ENCODE measurements at places on chromosomes 12 and 14.

DNA sequence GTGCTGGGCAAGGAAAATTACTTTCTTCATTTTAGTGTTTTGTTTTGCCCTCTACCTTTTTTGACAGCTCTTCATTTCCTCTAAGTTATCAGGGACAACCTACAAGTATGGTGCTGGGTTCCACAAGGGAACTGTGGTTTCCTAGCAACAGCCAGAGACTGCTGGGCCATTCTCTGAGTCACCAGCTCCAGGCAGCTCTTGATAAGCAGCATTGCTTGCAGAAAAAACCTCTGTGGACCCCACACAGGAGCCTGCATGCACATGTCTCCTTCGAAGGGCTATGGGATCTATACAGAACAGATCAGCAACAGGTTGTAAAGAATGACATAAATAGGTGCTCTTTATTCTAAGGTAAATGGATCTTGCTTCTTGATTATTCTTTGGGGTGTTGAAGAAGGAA is 81.0 kb upstream of the CCDC196 start:
- no peak for DNase-seq

GRCh38 chr14:36300337-36300736 is 20.1 kb downstream of the MBIP start:
- no peak for DNase-seq

- no peak for DNase-seq
Observed at GRCh38 chr14:61213920-61214319, 67.2 kb downstream of the TMEM30B start.

DNA sequence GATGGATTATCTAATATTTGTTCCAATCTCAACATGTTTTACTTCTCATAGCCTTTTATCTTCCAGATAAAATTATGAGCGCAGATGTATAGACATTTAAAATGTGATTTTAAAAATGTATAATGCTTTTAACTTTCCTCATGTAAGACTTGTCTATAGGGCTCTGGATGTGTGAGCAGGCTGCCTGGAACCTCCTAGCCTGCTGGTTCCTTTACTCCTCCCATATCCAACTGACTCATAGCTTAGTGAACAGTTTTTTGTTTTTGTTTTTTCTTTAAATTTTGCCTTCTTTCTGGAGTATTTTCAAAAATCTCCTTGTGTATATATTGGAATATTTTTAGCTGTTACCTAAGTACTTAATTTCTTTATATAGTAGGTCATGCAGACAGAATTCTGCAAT is 115.4 kb downstream of the PDE3A start:
- no peak for DNase-seq

GRCh38 chr14:92794547-92794941 is 439 bp downstream of the GOLGA5 start:
- DNase-seq = no peak

- DNase-seq = no peak
Observed at GRCh38 chr12:9646794-9647781, 22.4 kb upstream of the CLEC2D start.

DNA sequence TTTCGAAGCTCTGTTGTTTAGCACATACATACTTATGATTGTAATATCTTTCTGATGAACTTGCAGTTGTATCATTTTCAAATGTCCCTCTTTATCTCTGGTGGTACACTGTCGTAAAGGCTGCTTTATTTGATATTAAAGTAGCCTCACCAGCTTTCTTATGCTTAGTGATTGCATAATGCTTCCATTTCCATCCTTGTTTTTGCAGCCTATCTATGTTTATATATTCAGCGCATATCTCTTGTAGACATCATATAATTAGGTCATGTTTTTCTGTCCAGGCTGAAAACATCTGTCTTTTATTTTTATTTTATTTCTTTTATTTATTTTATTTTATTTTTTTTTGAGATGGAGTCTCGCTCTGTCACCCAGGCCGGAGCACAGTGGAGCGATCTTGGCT is 34.6 kb downstream of the ACAD10 start:
- DNase-seq = no peak

GRCh38 chr12:113136128-113136989 is 798 bp upstream of the RASAL1 start:
- no peak for DNase-seq

DNA sequence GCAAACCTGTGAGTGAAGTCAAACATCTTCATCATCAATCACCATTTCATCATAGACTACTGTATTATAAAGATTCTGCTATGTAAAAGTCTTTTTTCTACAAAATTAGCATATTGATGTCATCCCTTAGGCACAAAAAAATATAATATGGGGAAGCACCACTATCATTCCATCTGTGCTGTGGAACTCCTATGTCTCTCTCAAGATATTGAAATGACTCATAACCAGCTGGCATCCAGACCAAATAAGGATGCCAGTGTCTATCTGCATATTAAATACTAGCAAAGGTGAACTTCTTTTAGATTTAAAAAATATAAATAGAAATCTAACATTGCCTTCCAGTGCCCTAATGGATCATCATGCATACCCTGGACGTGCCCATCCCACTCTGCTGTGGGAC is 17.9 kb upstream of the DCAF5 start:
- no peak for DNase-seq

DNA sequence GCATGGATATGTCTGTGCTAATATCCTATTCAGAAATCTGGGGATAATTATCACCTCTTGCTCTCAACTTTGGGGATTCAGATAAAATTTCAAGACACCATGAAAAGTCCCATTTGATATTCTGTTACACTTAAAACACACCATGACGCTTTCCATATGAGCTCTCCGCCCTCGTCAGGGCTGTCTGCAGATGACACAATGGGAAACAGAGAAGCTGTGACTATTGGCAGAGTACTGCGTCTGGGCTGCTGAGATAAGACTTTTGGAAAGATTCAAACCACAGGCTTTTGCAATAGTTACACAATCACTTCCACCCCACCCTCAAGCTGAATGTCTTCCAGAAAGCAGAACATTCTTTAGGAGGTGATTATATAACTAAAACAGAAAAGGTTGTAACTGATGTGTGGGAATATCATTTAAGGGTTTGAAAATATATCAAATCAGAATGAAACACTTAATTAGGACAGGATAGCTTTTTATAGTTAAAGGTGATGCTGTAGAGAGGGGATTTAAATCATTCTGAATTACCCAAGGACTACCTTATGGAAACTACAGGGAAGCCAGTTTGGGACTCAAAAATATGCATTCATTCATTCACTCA is 75.3 kb upstream of the TMPO start:
- peak; percentile 56 for DNase-seq

DNA sequence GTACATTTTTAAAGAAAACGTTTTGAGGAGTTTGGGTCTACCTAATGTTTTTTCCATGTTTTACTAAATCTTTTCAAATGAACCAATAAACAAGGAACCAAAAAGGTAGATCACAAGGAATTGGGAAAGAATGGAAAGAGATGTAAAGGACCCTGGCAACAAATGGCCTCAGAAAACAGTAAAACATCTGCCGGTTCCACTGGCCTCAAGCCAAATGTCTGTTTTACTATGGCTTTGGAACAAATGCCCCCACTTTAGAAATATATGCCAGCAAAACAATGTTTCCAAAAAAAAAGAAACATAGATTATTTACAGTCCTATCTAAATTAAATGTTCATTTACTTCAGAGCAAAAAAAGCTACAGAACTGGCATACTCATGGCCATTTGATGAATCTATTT is 3.0 kb downstream of the TRMT5 start:
- no peak for DNase-seq

DNA sequence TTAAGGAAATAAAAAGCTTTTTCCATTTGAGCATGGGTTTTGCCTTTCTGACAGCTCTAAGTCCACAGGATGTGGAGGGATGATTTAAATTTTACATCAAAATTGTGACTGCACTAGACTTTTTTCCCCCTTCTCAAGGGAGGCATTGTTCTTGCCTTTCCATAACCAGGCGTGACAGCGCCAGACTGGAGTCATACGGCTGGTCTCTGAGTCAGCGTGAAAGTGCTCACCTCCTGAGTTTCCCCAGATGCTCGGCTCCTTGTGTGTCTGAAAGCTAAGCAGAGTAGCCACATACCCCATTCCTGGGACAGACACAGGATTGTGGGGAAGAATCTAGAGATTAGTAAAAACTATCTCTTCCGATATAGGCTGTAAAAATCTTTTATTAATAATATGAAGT is 43.1 kb downstream of the SOX5 start:
- DNase-seq = no peak

GRCh38 chr12:7656121-7656520 is 9.6 kb downstream of the APOBEC1 start:
- DNase-seq = no peak

GRCh38 chr14:73723406-73723796 is 9.2 kb upstream of the PNMA1 start:
- no peak for DNase-seq

- DNase-seq = no peak
Observed at GRCh38 chr12:54413284-54414190, 5.5 kb downstream of the ITGA5 start.

GRCh38 chr12:115481141-115481540 is 796.4 kb downstream of the MED13L start:
- DNase-seq = no peak

GRCh38 chr14:66758031-66758613 is 250.2 kb downstream of the GPHN start:
- no peak for DNase-seq

- DNase-seq = no peak
Observed at GRCh38 chr12:69266036-69266635, 26.8 kb downstream of the CPSF6 start.
